Activated naive CD8-positive, alpha-beta T cell treated with anti-CD3 and anti-CD28 coated beads, Interleukin-2, amount 50 U/mL, for 16 hours (primary cell): ENCODE measurements at places on chromosomes 4 and X.

DNA sequence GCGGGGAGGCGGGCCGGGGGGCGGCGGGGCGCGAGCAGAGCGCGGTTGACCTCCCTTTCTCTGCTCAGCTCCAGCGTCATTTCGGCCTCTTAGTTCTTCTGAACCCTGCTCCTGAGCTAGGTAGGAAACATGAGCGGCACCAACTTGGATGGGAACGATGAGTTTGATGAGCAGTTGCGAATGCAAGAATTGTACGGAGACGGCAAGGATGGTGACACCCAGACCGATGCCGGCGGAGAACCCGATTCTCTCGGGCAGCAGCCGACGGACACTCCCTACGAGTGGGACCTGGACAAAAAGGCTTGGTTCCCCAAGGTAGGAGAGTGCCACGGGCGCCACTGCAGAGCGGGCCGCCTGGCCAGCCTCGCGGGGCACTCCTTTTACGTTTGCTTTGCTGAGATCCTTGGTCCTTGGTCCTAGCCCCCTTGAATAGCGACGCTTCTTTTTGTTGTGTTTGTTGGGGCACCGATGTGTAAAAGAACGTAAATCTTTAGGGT is at the start of gene HTATSF1:
HTATSF1 (plus strand) TSS at position 37 of the 497 bp plus-strand sequence; CDS start at position 130, 93 bp downstream.
- no peak for DNase-seq

GRCh38 chr4:6802025-6802424 is 19.5 kb downstream of the KIAA0232 start:
- DNase-seq = no peak

DNA sequence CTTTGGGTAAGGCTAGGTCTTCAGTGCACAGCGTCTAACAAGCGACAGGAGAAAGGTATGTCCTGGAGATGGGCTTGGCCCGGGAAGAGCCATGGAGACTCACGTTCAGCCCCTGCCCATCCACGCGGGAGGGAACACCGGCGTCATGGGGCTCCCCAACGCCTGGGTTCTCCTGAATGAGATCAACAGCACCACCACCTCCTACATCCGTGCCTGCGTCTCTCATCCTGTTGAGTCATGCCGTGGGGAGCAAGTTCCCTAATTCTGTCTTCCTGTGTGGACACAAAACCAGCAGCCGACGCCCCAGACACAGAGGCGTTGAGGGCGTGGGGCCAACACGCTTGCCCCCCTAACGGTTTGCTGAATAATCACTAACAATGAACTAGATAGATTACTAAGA is 20.1 kb upstream of the IL3RA start:
- no peak for DNase-seq

GRCh38 chrX:10576777-10577447 is 43.5 kb downstream of the MID1 start:
- DNase-seq = no peak

DNA sequence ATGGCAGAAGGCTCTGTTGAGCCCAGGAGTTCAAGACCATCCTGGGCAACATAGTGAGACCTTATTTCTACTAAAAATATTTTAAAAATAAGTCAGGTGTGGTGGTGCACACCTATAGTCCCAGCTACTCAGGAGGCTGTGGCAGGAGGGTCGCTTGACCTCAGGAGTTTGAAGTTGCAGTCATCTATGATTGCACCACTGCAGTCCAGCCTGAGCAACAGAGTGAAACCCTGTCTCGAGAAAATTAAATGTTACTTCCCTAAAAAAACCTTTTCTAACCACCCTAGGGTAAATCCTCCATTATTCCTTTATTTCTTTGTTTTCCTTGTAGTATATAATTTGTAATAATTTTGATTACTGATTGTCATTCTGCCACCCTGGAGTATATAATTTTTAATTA is 7.9 kb downstream of the FAM200B start:
- no peak for DNase-seq

GRCh38 chrX:68199062-68199848 is 234.0 kb downstream of the OPHN1 start:
- no peak for DNase-seq

GRCh38 chrX:101693476-101693875 is 33.8 kb upstream of the ARMCX2 start:
- DNase-seq = no peak

DNA sequence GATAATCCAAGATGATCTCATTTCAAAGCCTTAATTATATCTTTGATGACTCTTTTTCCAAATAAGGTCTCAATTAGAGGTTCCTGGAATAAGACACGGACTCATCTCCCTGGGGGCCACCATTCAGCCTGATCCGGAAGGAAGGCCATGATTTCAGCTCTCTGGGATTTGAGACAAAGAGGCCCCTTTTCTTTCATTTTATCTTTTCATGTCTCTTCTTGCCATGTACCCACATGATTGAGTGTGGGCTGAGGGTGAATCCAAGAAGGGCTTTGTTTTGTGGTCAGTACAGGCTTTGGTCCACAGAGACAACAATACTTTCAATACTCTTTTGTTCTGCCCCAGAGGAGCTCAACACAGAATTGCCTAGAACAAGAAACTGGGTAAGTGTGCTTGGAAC is 261.2 kb downstream of the TRIML1 start:
- DNase-seq = no peak

DNA sequence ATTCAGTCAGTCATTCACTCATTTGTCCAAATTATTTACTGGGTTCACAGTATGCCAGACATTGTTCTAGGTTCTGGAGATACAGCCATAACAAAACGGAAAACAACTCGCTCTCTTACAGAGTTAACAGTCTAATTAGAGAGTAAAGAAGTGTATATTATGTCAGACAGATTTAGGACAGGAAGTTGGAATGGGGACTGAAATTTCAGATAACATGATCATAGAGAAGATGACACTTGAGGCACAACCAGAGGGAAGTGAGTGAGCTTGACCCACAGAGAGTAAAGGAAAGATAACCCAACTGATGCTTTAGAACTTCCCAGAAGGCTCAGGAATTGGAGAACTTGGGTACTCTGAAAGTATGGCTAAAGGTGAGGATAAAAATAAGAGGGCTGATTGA is 139.4 kb downstream of the ZAR1 start:
- DNase-seq = no peak

GRCh38 chrX:2351999-2352995 is 148.5 kb downstream of the DHRSX start:
- no peak for DNase-seq

DNA sequence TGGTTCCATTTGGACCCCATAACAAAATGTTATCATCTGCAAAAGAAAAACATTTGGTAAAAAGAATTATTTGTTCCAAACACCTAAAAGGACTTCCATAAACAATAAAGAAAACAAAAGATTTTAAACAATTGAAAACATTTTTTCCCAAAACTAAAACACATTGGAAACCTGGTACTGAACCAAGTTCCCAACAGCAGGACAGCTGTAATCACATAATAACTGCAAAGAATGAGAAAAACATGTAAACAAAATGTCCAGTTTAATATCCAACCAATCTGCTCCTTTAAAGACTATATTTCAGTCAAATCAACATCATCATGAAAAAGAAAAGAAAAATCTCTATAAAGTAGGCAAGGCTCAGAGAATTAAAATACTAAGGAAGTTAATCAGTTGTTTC is 36.3 kb downstream of the PRDM5 start:
- DNase-seq = no peak
